ENCODE measurements at places on chromosomes 5 and 9.

DNA sequence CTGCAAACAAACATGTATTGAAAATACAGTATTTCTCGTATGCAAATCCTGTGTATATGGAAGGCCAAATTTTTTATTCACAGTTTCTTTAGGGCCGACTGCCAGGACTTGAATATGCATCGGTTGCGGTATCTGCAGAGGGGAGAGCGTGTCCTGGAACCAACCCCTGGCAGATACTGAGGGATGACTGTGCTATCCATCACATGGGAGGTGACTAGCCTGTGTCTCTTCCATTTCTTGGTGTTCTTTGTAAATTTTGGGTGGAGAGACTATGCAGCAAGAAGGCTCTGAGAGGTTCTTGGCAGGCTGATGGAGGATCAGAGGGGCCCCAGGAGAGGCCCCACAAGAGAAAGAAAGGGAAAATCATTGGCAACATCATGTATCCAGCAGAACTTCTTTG, 384.3 kb downstream of the YTHDC2 start:
- DNase-seq: no peak

GRCh38 chr5:135458356-135458755, 6.2 kb upstream of the TIFAB start:
- no peak for DNase-seq

DNA sequence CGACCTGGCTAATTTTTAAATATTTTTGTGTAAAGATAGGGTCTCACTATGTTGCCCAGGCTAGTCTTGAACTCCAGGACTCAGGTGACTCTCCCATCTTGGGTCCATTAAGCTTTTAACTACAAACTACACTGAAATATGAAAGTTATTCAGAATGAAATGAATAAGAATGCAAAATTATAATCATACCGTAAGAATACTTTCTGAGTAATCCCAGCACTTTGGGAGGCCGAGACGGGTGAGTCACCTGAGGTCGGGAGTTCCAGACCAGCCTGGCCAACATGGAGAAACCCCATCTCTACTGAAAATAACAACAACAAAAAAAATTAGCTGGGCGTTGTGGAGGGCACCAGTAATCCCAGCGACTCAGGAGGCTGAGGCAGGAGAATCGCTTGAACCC, 1.1 kb upstream of the ORM1 start:
- DNase-seq: no peak

DNA sequence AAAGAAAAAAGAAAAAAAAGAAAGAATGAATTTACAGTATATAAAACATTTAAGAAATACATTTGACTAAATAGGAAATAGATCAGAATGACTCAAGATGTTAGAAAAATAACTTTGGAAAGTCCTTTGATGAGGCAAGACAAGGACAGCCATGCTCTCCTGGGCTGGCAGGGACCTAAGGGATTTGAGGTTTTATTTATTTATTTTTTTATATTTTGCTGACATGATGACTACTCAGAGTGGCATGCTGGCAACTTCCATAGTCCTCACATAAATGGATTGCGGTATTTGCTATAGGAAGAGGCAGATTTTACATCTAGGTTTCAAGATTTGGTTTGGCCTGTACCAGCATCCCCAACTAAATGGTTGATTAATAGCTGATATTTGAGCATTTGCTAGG, 17.7 kb downstream of the SLC28A3 start:
- DNase-seq: no peak

DNA sequence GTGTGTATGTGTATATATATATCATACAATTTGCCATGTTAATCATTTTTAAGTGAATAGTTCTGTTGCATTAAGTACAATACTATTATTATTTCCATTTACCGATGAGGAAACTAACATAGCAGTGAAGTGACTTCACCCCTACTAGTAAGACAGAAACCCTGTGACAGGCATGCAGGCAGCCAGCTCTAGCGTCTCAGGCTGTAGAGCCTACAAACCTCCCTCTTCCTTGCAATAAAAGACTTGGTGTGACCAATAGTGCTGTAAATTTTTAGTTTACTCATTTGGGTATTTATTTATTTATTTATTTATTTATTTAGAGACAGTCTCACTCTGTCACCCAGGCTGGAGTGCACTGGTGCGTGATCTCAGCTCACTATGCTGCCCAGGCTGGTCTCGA, 24.7 kb downstream of the FNBP1 start:
- DNase-seq: no peak

DNA sequence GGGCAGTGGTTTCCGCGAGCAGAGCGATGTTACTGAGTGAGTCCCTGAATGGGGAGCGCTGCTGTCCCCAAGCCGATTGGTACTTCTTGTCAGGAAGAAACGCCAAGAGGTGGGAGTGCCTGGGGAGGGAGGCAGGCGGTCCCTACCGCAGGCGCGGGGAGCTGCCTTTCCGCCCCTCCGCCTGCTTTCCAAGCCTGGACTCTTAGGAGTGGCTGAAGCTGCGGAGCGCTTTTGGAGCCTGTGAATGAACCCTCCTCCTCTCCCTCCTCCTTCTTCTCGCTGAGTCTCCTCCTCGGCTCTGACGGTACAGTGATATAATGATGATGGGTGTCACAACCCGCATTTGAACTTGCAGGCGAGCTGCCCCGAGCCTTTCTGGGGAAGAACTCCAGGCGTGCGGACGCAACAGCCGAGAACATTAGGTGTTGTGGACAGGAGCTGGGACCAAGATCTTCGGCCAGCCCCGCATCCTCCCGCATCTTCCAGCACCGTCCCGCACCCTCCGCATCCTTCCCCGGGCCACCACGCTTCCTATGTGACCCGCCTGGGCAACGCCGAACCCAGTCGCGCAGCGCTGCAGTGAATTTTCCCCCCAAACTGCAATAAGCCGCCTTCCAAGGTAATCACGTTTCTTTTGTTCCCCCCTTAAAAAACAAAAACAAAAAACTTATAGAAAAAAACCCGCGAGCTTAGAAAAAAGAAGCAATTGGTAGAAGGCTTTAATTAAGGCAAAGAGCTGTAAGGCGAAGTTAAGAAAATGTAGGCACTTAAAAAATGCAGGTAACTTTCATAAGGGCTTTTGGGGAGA, at the start of gene VCAN:
Gene VCAN, plus strand, starts transcription at position 340 of the 808 bp plus-strand sequence. CDS start 11,775 bp downstream, outside the sequence.
- DNase-seq: peak; percentile 38

DNA sequence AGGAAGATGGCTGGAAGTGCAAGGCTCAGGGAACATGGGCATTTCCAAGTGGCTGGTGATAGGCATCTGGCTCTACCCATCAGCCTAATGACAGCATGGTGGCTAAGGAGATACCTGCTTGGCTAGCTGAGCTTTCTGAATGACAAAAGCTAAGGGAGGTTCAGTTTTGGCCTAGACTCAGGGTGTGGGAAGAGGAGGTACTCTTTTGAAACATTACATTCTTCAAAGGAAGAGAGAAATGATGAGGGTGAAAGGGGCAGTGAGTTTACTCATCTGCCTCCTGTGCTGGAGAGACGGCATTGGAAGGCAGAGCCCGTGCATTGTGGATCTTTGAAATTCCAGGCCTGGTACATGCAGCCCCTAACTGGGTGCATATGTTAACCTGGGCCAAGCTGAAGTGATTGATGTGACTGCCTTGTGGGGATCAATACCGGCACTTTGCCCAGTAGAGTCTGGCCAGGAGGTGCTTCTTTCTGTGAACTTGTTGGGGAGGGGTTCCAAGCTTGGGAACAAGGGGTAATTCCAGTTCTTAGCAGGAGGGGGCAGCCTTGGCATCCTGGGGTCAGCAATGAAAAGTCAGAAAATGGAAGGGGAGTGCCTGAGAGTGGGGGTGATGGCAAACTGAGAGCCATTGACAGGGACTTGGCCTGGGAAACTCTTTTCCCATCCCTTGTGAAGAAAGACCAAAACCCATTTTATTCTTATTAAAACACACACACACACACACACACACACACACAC, 108.6 kb downstream of the ACER2 start:
- no peak for DNase-seq

- DNase-seq: no peak
Measured at GRCh38 chr5:144009116-144009515, 161.3 kb downstream of the YIPF5 start.

DNA sequence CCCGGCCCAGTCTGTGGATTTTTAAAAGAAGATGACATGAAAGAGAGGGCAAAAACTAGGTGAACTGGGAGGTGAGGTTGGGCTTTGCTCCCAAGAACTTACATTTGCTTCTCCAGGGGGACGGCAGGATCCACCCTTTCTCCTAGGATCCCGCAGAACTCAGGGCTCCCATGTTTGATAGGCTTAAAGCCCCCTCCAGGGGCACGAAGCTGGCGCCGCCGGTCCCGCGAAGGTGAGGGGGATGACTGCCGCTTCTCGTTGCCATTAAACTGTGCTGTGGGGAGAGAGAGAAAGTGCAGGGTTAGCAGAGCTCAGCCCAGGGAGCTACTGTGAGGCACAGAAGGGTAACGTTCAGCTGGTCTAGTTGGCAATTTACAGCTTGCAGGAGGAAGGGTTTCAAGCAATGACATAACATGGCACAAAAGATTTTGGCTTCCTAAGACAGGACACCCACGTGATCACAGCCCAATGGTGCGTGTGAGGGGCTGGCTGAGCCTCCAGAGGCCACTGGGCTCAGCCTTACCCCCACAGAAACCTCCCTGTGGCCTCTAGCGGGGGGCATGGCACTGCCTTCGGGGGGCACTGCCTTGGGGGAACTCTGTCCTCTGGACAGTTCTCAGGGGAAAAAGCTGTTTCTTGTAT, 52.0 kb upstream of the SLC25A51 start:
- no peak for DNase-seq

GRCh38 chr9:129206905-129207304, 28.8 kb upstream of the IER5L start:
- DNase-seq: no peak

- no peak for DNase-seq
Measured at GRCh38 chr9:107180206-107180605, 102.9 kb upstream of the RAD23B start.

DNA sequence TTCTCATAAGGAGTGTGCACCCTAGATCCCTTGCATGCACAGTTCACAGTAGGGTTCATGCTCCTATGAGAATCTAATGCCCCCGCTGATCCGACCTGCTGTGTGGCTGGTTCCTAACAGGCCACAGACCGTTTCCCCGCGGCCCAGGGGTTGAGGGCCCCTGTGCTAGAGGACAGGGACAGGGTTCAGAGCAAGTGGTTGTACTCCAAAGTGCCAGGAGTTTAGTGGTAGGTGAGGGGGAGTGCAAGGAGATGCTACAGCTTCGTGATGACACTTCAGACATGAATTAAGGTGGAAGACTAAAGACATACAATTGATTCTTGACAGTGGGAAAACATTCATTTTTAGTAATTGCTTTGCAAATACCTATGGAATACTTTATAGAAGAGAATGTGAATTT, 40.5 kb downstream of the SNX24 start:
- no peak for DNase-seq

DNA sequence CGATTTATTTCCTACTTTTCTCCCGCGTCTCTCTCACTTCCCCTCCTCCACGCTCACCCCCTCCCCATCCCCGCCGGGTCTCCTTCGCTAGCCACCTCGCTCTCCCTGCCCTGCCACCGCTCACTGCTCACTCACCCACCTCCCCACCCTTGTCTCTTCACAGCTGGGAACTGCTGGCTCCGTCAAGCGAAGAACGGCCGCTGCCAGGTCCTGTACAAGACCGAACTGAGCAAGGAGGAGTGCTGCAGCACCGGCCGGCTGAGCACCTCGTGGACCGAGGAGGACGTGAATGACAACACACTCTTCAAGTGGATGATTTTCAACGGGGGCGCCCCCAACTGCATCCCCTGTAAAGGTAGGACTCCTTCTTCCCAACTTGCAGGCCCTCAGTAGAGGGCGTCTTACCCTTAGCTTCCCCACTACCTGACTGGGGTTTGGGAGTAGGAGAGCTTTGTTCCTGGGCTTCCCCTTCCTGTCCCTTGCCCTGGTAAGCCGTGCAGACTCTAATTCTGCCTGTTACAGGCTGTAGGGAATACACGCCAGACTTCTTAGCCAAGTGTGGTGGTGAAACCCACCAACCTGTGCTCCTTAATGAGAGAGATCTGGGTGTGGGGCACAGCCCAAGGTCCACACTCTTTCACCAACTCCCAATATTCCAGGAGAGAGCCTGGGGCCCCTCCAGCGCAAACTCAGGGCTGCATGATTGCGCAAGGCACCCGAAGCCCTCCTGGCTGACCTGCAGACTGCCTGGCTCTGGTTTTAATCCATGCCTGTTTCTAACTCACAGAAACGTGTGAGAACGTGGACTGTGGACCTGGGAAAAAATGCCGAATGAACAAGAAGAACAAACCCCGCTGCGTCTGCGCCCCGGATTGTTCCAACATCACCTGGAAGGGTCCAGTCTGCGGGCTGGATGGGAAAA, 2.5 kb downstream of the FST start:
- DNase-seq: peak; percentile 28

GRCh38 chr5:171586436-171586835, 167.0 kb downstream of the FGF18 start:
- DNase-seq: no peak

GRCh38 chr5:73233053-73233460, 60.1 kb downstream of the TMEM174 start:
- no peak for DNase-seq

DNA sequence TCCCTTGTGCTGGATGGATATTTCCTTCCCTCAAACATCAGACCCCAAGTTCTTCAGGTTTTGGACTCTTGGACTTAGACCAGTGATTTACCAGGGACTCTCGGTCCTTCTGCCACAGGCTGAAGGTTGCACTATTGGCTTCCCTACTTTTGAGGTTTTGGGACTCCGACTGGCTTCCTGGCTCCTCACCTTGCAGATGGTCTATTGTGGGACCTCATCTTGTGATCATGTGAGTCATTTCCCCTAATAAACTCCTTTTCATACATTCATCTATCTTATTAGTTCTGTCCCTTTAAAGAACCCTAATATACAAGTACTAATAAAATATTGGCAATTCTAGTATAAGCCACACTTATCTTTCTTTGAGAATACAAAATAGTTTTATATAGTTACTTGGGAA, 1078.9 kb downstream of the CDH12 start:
- DNase-seq: no peak

GRCh38 chr5:123785162-123786071, 273.4 kb downstream of the CSNK1G3 start:
- DNase-seq: no peak

GRCh38 chr9:36632892-36633291, 60.2 kb downstream of the MELK start:
- no peak for DNase-seq

DNA sequence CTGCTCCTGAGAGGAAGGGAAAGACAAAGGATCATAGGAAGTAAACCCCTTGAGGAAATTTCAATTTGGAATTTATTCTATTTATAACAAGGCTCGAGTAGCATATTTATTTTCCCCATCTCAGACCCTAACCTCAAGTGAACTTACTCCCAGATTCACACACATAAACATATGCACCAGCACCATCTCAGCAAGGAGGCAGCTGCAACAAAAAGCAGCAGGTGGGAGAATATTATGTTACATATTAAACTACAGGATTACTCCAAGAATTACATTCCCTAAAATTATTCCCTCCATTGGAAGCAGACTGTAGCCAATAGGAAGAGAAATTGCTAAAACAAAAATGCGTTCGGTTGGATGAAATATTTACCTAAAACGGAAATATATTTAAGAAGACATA, 108.4 kb upstream of the PRSS3 start:
- DNase-seq: no peak

GRCh38 chr5:155087036-155087435, 73.5 kb downstream of the KIF4B start:
- DNase-seq: no peak

- no peak for DNase-seq
Measured at GRCh38 chr9:120905315-120906164, 21.1 kb downstream of the TRAF1 start.
